Body of pancreas (tissue), 4 donors: ENCODE measurements at places on chromosomes 5 and 9.

DNA sequence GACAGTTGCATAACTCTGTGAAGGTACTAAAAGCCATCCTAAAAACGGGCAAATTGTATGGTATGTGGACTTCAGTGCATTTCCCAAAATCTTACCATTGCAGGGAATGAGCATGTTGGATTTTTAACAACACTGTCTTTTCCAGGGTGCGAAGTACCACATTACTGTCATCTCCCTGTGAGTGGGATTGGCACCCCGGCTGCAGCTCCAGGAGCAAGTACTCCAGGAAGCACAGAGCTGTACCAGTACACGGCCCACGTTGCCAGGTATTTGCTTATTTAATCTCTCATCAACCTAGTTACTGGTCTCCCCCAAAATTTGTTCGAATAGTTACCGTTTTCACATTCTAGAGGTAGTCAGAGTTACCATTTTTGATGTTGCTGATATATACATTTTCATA is 22.6 kb upstream of the TJP2 start:
- DNase-seq = no peak

DNA sequence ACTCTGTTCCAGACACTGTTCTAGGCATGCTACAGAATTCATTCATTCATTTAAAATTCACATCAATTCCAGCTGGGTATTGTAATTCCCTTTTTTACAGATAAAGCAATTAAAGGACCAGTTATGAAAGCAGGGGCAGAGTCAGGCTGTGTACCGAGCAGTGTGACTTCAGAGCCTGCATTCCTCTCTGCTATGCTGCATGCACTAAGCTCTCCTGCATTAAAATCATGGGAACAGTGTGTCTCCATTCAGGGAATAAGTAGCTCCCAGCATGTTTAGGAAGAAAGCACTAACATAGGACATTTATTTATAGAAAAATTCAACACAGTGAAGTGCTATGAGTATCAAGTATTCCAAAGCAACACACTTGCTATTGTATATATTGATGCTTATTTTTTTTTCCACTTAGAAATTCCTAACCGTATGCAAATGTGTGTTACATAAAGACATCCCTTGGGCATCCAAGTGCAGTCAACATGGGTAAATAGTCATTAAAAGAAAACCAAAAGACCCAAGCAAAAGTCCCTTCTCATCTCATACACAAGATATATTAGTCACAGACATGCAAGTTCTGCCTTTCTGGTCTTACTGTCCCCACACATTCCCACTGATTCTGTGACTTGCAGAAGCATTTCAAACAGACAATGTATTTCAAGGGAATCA is 173.7 kb downstream of the GABRB2 start:
- DNase-seq = no peak

GRCh38 chr9:132651259-132651658 is 18.5 kb downstream of the DDX31 start:
- DNase-seq = no peak

DNA sequence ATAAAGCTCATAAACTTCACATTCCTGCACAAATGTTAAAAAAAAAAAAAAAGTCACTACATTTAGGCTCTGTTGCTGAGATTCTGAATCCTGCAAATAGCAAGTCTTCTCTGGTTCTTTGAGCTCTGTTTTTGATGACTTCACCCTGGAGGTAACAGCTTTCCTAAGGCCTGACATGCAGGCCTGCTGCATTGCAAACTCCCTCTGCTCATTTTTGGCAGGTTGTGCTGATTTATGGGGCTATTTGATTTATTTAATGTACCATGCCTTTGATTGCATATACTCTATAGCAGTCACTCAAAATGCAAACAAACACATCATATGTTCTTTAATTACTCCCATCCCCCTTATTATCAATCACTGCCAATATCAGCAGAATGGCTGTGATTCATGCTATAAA is 416.1 kb upstream of the IZUMO3 start:
- no peak for DNase-seq

- no peak for DNase-seq
Measured at GRCh38 chr5:34009610-34010009, 1.8 kb upstream of the AMACR start.

- no peak for DNase-seq
Measured at GRCh38 chr9:128457207-128457606, 1.4 kb downstream of the ODF2 start.

DNA sequence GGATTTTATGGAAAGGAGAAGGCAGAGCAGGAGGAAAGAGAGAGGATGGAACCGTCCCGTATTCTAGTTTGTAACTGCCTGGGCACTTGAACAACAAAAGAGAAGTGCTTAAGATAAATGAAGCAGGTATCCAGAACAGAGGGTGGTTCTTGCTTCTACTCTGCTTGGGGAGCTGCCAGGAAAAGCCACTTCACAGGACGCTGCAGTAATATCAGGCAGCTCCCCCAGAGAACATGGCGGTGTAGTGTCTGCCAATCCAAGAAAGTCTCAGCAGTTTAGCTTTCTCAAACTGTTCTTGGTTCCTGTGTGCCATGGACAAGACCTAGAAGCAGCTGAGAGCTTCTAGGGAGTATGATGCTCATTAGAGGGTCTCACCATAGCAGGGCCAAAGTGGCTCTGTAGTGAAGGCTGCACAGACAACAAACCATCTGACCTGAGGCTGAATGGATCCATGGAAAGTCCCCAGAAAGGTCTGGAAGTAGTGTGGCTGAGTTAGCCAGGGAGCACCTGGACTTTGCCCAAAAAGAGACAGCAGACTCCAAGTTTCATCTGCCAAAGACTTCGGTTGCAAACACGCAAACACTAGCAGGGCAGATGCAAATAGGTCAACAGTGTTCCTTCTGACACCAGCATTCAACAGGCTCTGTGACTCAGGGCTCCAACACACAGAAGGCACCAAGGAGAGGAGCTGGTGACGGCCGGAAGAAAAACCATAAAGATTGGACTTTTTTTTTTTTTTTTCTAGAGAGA is 72.2 kb upstream of the TNFSF8 start:
- no peak for DNase-seq

GRCh38 chr9:36031774-36032555 is 4.7 kb upstream of the RECK start:
- no peak for DNase-seq

DNA sequence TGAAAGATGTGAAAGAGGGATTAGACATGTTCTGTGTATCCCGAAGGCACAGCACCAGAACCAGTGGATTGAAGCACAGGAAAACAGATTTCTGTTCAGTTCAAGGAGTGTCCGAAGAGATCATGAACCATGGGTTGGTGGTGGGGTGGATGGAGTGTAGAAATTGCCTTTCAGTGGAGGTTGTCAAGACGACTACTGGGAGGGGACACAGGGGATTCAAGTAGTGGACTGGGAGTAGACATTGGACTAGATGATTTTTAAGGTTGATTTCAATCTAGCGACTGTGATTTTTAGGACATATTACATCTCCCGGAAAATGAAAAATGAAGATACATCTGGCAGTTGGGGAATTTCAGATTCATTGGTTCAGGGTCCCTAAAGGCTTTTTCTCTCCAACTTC is 35.9 kb upstream of the TNFAIP8 start:
- DNase-seq = no peak

DNA sequence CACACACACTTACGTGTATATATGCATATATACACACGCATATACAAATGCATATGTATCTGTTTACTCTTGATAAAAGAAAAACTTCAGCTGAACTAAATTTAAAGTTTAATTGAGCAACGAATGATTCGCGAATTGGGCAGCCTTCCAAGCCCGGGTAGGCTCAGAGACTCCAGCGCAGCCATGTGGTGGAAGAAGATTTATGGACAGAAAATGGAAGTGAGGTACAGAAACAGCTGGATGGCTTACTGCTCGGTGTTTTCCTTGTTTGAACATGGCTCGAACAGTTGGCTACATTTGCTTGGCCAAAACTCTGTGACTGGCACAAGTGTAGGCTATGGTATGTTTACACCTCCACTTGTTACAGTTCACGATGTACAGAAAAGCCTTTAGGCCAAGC is 239.3 kb upstream of the PRDM9 start:
- no peak for DNase-seq

DNA sequence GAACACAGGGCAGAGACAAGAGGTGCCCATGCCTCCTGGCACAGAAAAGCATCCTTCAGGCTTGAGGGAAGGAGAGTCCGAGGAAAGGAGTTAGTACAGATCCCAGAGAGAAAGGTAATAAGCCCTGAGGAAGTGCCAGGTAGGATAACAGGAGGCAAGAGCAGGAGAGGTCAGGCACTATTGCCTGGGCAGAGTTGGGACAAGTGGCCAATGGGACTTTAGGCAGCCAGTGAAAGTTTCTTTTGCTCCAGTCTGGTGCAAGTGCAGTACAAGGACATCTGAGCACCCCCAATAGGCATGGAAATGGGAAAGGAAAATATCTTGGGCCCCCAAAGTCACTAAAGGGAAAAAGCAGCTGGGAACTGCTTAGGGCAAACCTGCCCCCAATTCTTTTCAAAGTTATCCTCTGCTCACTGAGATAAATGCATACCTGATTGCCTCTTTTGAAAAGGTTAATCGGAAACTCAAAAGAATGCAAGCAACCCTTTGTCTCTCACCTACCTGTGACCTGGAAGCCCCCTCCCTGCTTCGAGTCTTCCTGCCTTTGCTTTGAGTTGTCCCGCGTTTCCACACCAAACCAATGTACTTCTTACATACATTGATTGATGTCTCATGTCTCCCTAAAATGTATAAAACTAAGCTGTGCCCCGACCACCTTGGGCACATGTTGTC is 46.5 kb downstream of the ELOVL7 start:
- no peak for DNase-seq

DNA sequence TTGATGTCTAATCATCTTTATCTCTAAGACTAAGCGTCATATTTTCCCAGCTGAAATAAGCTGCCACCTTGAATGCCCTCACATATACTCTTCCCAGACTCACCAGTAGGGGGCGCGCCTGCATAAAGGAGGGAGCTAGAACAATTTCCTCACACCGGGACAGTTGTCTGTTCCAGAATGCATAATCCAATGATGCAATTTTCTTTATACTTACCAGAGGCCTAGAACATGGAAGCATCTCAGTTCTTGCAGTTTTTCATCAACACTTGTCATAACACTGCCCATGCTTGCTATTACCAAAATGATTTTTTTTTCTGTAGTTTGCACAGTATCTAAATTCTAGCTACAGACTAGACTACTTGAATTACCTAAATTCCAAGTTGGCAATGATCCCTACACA is 203.9 kb downstream of the FRMD3 start:
- peak; percentile 83 for DNase-seq
